Right forelimb (tissue), 1 donor: ENCODE measurements at places on chromosomes 11 and 22.
A peak's percentile ranks its signal among the peaks of the same experiment; 100 is the strongest.

DNA sequence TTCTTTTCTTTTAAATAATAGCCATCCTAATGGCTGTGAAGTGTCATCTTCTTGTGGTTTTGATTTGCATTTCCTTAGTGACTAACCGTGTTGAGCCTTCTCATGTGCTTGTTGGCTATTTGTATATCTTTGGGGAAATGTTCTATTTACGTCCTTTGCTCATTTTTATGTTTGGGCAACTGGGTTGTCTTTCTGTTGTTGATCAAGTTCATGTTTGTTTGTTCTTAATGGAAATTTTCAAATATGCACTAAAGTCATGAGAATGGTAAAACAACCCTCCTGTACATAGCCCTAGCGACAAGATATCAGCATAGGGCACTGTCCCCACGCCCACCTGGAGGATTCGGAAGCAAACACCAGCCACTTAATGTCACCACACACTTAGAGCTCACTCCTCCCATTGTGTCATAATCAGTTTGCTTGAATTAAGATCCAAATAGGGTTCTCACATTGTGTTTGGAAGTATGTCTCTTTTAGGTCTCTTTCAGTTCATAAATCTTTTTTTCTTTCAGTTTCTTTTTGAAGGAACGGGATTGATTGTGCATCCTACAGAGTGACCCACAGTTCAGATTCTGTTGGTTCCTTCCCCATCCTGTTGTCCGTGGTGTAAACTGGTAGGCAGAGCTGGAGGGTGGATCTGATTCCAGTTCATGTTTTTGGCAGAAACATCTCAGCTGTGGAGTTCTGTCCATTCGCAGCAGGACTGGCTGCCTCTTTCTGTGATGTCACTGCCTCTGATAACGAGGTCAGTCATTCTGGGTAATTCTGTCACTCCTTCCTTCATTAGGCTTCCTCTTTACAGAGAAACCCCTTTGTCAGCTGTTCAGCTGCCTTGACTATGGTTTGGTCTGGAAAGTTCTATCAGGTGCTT is 26.4 kb upstream of the ADORA2A start:
- no peak for DNase-seq

DNA sequence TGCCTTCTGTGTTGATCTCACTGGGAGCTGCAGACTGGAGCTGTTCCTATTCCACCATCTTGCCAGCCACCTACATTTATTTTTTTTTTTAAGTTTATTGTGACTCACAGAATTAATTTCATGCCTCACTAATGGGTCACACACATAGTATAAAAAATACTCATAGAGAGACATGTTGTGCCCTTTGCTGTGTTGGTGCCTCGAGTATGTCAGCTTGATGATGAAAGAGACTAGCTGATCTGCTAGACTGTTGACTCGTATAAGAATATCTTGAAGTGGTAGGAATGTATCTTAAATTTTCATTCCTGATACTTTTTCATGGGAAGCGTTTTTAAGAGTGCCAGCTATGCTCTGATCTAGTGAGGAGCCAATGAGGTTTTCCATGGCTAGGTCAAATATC is 28.6 kb upstream of the AMPD3 start:
- no peak for DNase-seq

GRCh38 chr11:47325271-47326041 is 27.0 kb downstream of the MYBPC3 start:
- no peak for DNase-seq

DNA sequence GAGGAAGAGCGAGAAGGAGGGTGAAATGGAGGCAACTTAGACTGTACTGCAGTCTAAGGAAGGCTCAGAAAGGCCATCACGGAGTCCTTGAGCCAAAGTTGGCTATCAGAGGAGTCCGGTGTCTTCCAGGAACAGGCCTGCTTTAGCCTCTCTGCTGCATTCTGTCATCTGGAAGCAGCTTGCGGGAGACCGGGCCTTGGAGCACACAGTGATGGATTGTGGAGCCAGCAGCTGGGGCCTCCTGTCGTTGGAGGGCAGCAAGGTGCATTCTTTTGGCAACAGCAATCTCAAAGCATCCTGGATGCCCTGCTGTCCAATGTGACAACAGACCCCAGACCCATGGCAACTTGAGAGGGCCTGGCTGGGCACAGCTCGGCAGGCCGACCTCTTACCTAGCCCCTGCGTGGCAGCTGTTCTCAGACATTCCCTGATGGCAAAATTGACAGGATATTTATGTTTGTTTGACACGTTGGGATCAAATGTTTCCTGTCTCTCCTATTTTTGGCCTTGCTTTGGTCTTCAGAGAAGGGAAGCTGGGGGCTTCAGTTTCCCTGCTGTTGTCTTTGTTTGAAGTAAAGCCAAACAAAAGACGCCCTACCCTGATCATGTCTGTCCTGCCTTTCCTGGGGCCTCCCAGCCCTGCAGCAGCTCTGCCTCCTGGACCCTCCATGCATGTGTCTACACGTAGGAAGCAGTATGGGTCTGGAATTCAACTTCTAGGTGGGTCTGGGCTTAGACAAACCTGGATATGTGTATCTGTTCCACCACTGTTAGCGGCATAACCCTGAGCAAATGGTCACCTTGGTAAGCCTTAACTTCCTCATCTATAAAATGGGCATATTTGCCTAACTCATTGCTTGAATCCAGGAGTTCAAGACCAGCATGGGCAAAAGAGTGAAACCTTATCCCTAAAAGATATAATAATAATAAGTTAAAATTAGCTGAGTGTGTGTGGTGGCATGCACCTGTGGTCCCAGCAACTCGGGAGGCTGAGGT is 43.9 kb upstream of the LMO2 start:
- no peak for DNase-seq

GRCh38 chr11:1819074-1819473 is 15.7 kb upstream of the SYT8 start:
- DNase-seq = no peak

GRCh38 chr11:59437770-59438169 is 1.5 kb downstream of the OR5A1 start:
- no peak for DNase-seq

DNA sequence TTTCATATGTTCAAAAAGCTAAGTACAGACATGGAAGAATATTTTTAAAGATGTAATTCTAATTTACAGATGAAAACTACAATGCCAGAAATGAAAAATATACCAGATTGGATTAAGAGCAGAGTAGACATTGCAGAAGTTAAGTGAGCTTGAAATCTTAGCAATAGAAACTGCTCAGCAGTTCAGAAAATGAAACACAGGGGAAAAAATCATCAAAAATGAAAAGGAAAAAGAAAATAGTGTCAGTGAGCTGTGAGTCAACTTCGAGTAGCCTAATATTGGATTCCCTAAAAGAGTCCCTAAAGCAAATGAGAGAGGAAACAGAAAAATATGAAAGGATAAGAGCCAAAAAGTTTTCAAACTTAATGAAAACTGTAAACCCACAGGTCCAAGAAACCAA is 25.8 kb upstream of the IL10RA start:
- DNase-seq = no peak

DNA sequence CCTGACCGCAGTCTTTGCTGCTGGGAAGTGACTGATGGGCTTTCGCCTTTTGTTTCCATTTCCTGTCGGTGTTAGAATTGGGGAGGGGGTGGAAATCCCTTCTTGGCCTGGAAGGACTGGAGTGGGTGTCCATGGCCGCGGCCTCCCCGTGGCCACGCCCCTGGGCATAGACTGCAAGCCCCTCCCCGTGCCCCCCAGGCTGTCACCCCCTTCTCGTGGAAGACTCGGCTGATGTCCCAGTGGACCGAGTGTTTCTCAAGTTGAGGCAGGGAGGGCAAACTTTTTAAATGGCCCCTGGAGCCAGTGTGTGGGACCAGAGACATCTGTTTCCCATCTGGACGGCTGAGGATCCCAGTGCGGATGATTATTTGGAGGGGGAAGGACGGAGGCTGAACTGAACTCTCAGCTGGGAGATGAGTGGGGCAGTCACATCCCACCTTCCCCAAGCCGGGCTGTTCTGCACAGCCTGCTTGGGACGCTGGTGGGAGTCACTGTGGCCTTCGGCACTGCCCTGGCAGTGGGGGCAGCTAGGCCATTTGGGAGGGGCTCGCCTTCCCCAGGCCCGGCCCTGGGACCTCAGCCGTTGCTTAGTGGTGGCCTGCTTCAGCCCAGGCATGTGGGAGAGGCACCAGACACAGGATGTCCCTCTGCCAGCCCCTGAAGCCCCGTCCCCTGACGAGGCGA is 1.6 kb downstream of the CD81 start:
- no peak for DNase-seq

GRCh38 chr11:74770456-74770855 is 21.8 kb downstream of the RNF169 start:
- no peak for DNase-seq

GRCh38 chr11:134882141-134882540 is 470.1 kb upstream of the B3GAT1 start:
- DNase-seq = no peak

- no peak for DNase-seq
Measured at GRCh38 chr11:18715476-18715875, 10.5 kb downstream of the IGSF22 start.

DNA sequence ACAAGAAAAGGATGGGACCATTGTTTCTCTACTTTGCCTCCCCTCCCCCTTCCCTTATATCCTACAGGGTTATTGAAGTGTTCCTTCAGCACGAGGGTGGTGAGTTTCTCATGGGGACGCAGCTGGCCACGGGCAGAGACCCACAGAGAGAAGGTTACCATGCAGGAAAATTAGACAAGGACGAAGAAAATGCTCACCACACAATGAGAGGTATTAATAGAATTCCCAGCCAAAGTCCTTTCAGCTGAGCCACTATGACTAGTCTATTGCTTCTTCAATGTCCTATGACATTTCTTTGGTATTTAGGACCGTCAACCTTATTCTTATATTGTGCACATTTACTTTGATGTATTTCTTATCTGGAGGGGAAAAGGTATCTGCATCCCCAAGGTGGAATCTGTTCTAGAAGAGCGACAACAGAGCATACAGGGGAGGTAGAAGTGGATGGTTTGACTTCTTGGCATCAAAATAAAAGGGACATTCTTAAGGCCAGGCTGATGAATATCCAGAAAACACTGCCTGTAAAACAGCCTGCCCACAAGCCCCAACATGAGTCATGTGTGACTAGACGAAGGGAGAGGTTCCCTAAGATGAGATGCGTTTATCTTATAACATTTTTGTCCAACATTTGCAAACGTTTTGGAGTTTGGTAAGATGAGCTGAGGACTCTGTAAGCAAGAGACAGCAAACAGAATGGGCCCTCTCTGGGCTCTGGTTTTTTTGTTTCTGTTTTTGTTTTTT is 209.8 kb upstream of the NARS2 start:
- no peak for DNase-seq

DNA sequence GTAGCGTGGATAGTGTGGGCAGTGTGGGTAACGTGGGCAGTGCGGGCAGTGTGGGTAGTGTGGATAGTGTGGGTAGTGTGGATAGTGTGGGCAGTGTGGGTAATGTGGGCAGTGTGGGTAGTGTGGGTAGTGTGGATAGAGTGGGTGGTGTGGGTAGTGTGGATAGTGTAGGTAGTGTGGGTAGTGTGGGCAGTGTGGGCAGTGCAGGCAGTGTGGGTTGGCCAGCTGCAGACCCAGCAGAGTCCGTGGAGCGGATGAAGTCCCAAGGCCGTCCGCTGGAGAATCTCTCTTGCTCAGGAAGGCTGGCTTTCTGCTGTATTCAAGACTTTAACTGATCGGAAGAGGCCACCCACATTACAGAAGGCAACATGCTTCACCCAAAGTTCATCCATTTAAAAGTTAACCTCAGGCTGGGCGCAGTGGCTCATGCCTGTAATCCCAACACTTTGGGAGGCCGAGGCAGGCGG is 26.1 kb upstream of the KRTAP5-6 start:
- DNase-seq = no peak

DNA sequence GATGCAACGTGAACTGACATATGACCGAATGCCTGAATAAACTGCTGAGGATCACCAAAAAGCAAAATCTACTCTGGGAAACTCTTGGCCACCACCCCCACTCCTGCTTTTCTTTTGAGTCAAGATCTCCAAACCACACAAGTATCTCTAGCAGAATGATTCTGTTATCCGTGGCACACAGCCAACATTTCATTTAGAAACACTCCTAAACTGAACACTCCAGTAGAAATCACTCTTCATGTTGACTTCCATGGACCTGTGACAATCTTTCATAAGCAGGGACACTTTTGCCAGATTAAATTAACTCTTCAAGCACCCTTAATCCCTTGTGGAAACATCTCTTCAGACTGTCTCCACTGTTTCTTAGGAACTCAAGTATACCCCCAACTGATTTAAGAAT is 44.4 kb downstream of the VSIG10L2 start:
- DNase-seq = no peak

DNA sequence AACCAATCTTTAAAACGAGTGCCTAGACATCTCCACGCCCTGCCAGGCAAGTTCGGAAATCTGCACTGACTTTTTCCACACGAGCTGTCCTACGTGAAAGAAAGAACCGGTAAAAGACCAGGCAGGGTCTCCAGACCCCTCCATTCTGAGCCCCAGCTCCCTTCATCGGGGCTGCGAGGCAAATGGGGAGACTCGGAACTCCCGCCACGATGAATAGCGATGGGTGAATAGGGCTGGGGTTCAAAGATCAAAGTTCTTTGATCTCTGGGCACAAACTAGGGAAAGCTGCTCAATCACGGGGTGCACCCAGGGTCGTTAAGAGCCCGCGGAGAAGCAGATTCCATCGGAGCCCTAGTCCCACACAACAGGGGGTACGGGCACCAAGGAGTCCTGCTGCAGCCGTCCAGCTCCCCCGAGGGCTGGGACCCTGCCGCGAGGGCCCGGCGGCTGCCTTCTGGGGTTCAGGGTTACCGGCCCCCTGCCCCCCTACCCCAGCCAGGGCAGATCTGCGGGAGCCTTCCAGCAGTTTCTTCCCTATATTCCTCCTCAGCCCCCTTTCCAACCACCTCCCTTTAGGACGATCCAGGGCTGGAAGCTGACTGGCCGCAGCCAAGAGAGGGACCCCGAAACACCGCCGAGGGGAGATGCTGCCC is 1.1 kb downstream of the LRP4 start:
- DNase-seq = no peak

DNA sequence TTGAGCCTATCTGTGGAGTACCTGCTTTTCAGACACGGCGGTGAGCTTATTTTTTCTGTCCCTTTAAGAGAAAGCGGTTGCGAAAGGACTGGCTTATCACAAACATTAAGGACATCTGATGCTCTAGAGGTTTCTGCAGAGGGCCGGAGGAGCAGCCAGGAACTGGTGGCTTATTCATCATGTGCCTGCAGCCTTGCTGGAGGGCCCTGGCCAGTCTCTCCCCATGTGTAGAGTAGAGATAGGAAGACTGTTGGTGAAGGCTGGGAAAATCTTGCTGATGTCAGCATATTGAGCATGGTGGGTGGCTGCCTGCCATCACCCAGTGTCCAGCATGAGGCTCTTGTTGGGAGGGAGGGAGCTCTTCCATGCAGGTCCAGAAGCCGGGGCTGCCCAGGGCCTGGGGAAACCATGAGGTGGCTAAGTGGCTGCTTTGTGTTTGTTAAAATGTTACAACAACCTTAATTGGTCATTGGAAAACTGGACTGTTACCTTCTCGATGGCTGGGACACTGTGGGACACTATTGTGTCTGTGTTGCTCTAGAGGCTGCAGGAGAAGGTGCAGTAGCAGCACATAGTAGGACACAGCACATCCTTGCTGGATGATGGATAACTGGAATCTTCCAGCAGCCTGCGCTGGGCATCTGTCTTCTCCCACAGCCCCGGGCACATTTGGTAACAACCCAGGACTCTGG is 54.3 kb downstream of the TSPAN18 start:
- peak; percentile 13 for DNase-seq

GRCh38 chr11:47220401-47220821 is 5.6 kb downstream of the DDB2 start:
- no peak for DNase-seq
